ENCODE measurements at places on chromosomes 3 and 15. TPM values are rescaled to one million over a fixed set of nuclear protein-coding genes. Genes with fewer than 3 reads are reported as not detected.

Gene HCN4
- total RNA-seq: not detected

Gene CIDEC
- total RNA-seq: not detected

Gene SLCO2A1
- 10.7 TPM for total RNA-seq

Gene IL17RB
- total RNA-seq: 0.24 TPM

Gene CPNE9
- total RNA-seq: not detected

Gene SCN5A
- total RNA-seq: not detected

Gene CACNA1D
- 0.48 TPM for total RNA-seq

Gene AGBL1
- total RNA-seq: not detected

Gene NPHP3
- total RNA-seq: 26.4 TPM

Gene LZTFL1
- 23.0 TPM for total RNA-seq

- H3K4me1 ChIP-seq: peaks cover 56% of the 10 kb centered on the region
- H3K27me3 ChIP-seq: no peaks in the 10 kb centered on the region
- H3K27ac ChIP-seq: no peak overlapping the region
- DNase-seq: no peak
- H3K4me3 ChIP-seq: no peak overlapping the region
Measured at GRCh38 chr15:95281470-95281869, 1049.0 kb upstream of the NR2F2 start.

DNA sequence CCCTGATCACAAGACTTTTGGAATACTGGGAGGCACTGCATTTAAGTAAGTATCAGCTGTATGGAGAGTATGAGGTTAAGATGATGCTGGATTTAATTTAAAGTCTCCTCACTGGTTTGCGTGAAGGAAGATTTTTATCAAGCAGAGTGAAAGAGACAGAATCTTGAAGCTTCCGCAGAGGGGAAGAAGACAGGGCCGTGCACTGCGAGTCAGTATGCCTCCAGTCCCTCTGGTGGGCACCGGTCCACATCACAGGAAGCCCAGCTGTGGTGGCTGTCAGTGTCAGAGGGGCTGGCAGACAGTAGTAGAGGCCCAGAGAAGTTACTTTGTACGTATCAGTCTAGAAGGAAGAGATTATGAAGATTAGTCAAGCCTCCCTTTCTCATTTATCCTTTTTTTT, 379.0 kb upstream of the TPRG1 start:
- H3K4me1 ChIP-seq: peaks cover 22% of the 10 kb centered on the region
- no peak for DNase-seq
- H3K27me3 ChIP-seq: no peaks in the 10 kb centered on the region
- H3K36me3 ChIP-seq: peaks cover 6% of the 10 kb centered on the region
- H3K4me3 ChIP-seq: no peak overlapping the region
- H3K27ac ChIP-seq: peak overlapping the region; percentile 12

GRCh38 chr3:58032186-58032585, 24.0 kb downstream of the FLNB start:
- H3K4me1 ChIP-seq: peaks cover 21% of the 10 kb centered on the region
- DNase-seq: no peak
- no peaks in the 10 kb centered on the region for H3K27me3 ChIP-seq
- no peak overlapping the region for H3K4me3 ChIP-seq
- no peaks in the 10 kb centered on the region for H3K36me3 ChIP-seq

GRCh38 chr3:126486360-126486847, 10.7 kb upstream of the ZXDC start:
- peaks cover 2% of the 10 kb centered on the region for H3K27me3 ChIP-seq
- no peak for DNase-seq

- no peaks in the 10 kb centered on the region for H3K27me3 ChIP-seq
- no peaks in the 10 kb centered on the region for H3K4me1 ChIP-seq
- no peak overlapping the region for H3K4me3 ChIP-seq
- no peak overlapping the region for H3K27ac ChIP-seq
Measured at GRCh38 chr3:52934630-52935530, 37.5 kb upstream of the STIMATE start.

DNA sequence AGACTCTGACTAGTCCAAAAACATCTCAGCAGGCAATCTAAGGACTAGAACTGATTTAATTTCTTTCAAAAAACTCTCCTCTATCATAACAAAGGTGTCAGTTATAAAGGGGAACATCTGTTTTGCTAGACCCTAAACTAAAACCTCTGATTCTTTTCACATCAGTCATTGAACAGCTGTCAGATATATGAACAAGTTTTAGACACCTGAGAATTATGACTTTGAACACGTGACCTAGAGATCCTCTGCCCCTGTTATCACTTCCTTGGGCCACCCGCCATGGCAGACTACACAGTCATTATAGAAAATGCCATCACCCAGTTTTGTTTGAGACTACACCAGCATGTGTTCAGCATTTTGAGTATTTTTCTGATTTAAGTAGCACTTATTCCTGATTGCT, 282.3 kb upstream of the TBL1XR1 start:
- no peak for DNase-seq
- H3K4me1 ChIP-seq: peaks cover 48% of the 10 kb centered on the region
- H3K27ac ChIP-seq: peak overlapping the region; percentile 92
- H3K4me3 ChIP-seq: no peak overlapping the region
- no peaks in the 10 kb centered on the region for H3K27me3 ChIP-seq

DNA sequence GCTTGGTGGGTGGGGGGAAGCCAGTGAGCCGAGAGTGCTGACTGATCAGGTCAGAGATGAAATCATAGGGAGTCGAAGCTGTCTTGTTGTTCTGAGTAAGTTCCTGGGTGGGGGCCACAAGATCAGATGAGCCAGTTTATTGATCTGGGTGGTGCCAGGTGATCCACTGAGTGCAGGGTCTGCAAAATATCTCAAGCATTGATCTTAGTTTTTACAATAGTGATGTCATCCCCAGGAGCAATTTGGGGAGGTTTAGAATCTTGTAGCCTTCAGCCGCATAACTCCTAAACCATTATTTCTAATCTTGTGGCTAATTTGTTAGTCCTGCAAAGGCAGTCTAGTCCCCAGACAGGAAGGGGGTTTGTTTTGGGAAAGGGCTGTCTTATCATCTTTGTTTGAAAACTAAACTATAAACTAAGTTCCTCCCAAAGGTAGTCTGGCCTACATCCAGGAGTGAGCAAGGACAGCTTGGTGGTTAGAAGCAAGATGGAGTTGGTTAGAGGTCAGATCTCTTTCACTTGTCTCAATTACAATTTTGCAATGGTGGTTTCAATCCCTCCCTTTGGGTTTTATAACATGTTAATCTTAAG, 18.7 kb upstream of the MTMR14 start:
- H3K27me3 ChIP-seq: peaks cover 18% of the 10 kb centered on the region
- H3K27ac ChIP-seq: no peak overlapping the region
- no peak for DNase-seq
- no peak overlapping the region for H3K4me3 ChIP-seq
- H3K4me1 ChIP-seq: no peaks in the 10 kb centered on the region

DNA sequence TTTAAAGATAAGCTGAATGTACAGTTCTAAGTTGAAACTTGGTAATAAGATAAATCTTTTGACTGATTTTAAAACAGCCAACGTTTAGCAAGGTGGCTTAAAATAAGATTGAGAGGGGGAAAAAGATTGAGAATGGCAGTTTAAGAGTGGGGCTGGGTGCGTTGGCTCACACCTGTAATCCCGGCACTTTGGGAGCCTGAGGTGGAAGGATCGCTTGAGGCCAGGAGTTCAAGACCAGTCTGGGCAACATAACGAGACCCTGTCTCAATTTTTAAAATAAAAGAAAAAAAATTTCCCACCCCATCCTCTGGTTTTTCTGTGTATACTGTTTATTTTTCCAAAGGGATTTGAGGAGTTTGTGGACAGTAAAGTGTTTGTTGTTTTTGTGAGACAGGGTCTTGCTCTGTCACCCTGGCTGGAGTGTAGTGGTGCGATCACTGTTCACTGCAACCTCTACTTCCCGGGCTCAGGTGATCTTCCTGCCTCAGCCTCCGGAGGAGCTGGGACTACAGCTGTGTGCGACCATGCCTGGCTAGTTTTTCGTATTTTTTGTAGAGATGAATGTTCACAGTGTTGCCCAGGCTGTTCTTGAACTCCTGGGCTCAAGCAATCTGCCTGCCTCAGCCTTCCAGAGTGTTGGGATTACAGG, 3.0 kb downstream of the MAPK6 start:
- no peaks in the 10 kb centered on the region for H3K36me3 ChIP-seq
- no peak for DNase-seq
- H3K27me3 ChIP-seq: no peaks in the 10 kb centered on the region

DNA sequence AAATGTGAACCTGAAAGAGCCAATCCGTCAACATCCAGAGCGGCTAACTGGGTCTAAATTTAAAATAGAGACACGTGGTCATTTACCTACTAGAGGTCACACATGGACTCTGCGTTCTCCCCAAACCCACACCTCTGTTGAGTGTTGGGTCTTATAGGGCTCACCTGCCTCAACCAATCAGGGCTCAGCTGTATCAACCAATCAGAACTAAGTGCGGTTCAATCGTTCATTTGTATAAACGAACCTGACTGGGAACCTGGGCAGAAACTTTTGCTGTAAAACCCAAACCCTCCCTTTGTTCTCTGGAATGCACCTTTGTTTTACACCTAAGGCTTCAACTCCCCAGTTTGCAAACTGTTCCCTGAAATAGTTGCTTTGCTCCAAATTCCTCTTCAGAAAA, 8.9 kb downstream of the DNAAF4 start:
- H3K36me3 ChIP-seq: peaks cover 1% of the 10 kb centered on the region
- H3K27ac ChIP-seq: no peak overlapping the region
- no peak for DNase-seq
- H3K4me1 ChIP-seq: peaks cover 13% of the 10 kb centered on the region

GRCh38 chr3:49023775-49024174, 1.9 kb downstream of the NDUFAF3 start:
- H3K4me1 ChIP-seq: peaks cover 39% of the 10 kb centered on the region
- DNase-seq: no peak
- H3K27ac ChIP-seq: no peak overlapping the region
- peaks cover 30% of the 10 kb centered on the region for H3K36me3 ChIP-seq
- H3K4me3 ChIP-seq: peak overlapping the region; percentile 90
- H3K27me3 ChIP-seq: no peaks in the 10 kb centered on the region

GRCh38 chr3:49869525-49870126, at the start of gene CAMKV:
Gene CAMKV, minus strand, starts transcription at chr3:49869906. Its CDS starts 7,518 bp downstream, at chr3:49862388.
- no peak within 1 kb of the TSS for H3K27ac ChIP-seq
- no peaks in the 10 kb centered on the region for H3K4me1 ChIP-seq
- H3K27me3 ChIP-seq: peaks cover 41% of the 10 kb centered on the region
- H3K4me3 ChIP-seq: no peak within 1 kb of the TSS
- no peaks in the 10 kb centered on the region for H3K36me3 ChIP-seq

- peaks cover 14% of the 10 kb centered on the region for H3K4me1 ChIP-seq
Measured at GRCh38 chr3:9944271-9944670, 7.9 kb downstream of the PRRT3 start.

- no peaks in the 10 kb centered on the region for H3K36me3 ChIP-seq
- H3K4me1 ChIP-seq: no peaks in the 10 kb centered on the region
- H3K4me3 ChIP-seq: no peak overlapping the region
- no peak overlapping the region for H3K27ac ChIP-seq
- H3K27me3 ChIP-seq: peaks cover 55% of the 10 kb centered on the region
Measured at GRCh38 chr15:44798826-44799225, 62.5 kb downstream of the TRIM69 start.

All from osteocyte (in vitro differentiated cells).